ENCODE measurements at places on chromosomes 6 and 20.

DNA sequence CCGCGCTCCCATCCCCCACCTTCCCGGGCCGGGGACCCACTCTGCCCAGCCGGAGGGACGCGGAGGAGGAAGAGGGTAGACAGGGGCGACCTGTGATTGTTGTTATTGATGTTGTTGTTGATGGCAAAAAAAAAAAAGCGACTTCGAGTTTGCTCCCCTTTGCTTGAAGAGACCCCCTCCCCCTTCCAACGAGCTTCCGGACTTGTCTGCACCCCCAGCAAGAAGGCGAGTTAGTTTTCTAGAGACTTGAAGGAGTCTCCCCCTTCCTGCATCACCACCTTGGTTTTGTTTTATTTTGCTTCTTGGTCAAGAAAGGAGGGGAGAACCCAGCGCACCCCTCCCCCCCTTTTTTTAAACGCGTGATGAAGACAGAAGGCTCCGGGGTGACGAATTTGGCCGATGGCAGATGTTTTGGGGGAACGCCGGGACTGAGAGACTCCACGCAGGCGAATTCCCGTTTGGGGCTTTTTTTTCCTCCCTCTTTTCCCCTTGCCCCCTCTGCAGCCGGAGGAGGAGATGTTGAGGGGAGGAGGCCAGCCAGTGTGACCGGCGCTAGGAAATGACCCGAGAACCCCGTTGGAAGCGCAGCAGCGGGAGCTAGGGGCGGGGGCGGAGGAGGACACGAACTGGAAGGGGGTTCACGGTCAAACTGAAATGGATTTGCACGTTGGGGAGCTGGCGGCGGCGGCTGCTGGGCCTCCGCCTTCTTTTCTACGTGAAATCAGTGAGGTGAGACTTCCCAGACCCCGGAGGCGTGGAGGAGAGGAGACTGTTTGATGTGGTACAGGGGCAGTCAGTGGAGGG is 2.8 kb downstream of the SOX4 start:
- DNase-seq = peak; percentile 67

- DNase-seq = no peak
Observed at GRCh38 chr20:20411836-20412235, 43.9 kb downstream of the INSM1 start.

DNA sequence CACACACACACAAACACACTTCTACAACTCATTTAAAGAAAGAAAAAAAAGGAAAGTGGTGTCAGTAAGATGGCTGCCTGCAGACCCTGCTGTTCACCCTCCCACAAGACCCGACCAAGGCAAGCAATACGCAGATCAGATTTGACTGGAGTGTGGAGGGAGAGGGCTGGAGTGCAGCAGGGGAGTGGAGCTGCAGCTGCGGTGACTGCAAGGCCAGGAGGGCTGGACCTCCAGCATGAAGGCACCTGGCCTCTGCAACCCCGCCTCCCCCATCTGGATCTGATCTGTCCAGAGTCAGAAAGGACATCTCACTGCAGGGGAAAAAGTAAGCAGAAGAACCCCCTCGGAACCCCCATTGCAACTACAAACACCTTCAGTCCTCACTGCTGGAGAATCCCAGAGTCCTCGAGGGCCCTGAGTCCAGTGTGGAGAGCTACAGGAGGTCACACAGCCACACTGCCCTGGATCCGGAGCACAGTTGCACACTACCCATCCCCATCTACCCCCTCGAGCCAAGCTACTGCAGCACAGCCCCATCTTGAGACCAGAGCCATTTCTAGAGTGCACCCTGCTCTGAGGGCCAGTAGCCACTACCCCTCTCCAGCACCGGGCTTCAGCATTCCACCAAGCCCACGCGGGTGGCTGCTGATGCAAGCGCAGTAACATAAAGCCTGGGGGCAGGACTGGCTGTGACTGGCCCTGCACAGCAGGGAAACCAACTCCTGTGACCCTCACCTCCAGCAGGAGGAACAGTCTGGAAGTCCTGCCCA is 41.9 kb upstream of the SRSF6 start:
- no peak for DNase-seq

GRCh38 chr6:154169193-154169847 is 130.3 kb downstream of the OPRM1 start:
- no peak for DNase-seq

- DNase-seq = no peak
Observed at GRCh38 chr6:91171754-91172462, 585.0 kb upstream of the MAP3K7 start.

DNA sequence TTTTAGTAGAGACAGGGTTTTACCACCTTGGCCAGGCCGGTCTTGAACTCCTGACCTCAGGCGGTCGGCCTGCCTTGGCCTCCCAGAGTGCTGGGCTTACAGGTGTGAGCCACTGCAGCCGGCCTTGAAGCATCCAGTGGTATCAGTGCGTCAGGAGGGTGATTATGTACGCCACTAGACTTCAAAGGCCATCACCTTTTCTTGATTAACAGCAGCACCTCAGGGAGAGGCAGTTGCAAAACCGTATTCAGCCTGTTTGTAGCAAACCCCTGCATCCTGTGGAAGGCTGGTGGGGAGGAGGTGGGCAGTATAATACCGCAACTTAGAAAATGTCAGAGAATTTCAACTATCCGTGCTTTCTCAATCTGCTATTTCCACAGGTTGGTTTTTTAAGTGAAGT is 27.3 kb upstream of the SHLD1 start:
- DNase-seq = no peak

GRCh38 chr6:106216527-106216926 is 109.0 kb downstream of the ATG5 start:
- DNase-seq = no peak

GRCh38 chr6:88916615-88917208 is 46.7 kb downstream of the RNGTT start:
- no peak for DNase-seq

GRCh38 chr6:48834706-48835105 is 628.3 kb downstream of the MMUT start:
- DNase-seq = no peak

Data from glutamatergic neuron (in vitro differentiated cells).